NCI-H226 (cell line): ENCODE measurements at places on chromosomes 6 and 20.

GRCh38 chr6:47810885-47811284 lies 29.1 kb downstream of the OPN5 start:
- DNase-seq: no peak

- DNase-seq: no peak
Observed at GRCh38 chr6:116764961-116765841, at the start of gene FAM162B. FAM162B (minus strand) TSS chr6:116765719; CDS start chr6:116765576, 143 bp downstream.

DNA sequence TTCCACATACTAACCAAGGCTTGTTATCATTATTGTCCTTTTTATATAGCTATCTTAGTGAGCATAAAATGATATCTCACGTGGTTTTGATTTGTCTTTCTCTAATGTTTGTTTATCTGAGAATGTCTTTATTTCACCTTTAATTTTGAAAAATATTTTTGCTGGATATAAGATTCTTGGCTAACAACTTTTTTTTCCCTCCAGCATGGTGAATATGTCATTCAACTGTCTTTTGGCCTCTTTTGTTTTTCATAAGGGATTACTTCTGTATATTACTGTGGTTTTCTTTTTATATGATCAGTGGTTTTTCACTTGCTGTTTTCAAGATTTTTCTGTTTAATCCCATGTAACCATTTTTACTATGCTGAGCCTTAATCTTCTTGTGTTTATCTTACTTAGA lies 141.0 kb downstream of the GRM1 start:
- DNase-seq: no peak

DNA sequence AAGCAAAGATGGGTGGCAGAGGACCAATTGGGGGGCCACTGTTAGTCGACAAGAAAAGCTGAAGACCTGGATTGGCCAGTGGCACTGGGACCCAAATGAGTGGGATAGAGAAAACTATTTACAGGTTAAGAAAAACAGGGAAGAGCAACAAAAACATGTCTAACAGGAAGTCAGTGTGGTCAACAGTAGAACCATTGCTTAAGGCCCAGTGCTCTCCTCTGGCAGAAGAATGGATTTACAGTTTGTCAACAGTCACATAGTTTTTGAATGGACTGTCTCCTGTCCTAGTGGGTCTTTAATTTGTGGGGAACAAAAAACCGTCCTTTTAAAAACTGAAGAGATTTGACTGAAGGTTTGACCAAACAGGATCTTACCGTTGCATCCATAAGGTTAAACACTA lies 12.1 kb upstream of the WTAP start:
- no peak for DNase-seq

GRCh38 chr20:62739581-62740285 lies 31.1 kb downstream of the NTSR1 start:
- DNase-seq: no peak

DNA sequence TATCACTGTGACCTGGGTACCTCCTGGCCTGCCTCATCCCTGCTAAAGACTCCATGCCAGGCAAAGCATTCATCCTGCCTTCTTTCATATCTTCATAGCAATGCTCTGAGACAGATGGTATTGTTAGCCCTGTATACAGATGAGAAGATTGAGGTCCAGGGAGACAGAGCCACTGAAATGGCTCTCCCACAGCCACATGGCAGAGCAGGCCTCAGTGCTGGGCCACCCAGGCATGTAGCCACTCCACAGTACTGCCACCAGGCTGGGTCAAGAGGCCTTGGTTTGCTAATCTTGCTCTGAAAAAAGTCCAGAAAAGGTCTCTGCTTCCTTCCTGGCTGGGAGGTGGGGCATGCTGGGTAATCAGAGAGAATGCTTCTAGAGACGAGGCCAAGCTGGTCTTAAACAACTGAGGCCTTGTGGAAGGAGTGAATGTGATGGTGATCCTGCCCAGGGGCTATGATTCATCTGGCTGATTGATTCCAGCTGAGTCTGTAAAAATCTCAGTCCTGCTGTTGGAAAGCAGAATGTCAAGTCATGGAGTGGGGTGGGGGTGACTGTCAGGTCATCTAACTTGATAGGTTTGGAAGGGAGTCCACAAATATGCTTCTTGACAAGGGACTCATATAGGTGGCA lies 29.8 kb downstream of the HM13 start:
- DNase-seq: peak; percentile 47
